ENCODE measurements at places on chromosomes 7 and 10. TPM values are rescaled to one million over a fixed set of nuclear protein-coding genes. Genes with fewer than 3 reads are reported as not detected.
A peak's percentile ranks its signal among the peaks of the same experiment; 100 is the strongest.

GPR85 gene
- not detected for total RNA-seq

PRKCQ gene
- total RNA-seq, result 36.0 TPM

GRID1 gene
- total RNA-seq, result not detected

GDF2 gene
- total RNA-seq, result not detected

NEUROG3 gene
- total RNA-seq, result not detected

GRCh38 chr7:37707754-37708485 is 24.4 kb downstream of the GPR141 start:
- no peak overlapping the region for H3K27ac ChIP-seq
- no peaks in the 10 kb centered on the region for H3K36me3 ChIP-seq
- peaks cover 7% of the 10 kb centered on the region for H3K27me3 ChIP-seq
- H3K4me3 ChIP-seq, result no peak overlapping the region
- no peak for DNase-seq

DNA sequence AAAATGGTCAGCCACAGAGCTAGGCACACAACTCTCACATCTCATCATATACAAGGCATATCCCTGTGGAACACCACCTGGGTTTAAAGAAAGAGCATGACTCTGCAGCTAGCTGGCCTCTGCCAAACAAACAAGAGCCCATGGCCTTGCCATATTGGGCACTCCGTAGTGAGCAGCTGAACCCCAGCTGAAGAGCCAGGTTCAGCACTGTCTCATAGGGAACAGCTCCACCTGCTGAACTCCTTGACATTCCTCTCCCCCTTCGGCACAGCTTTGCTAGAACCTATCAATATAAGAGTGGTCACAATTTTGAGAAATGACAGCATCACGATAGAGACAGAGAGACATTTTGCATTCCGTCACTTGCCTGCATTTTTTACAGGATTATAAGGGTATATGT is 20.0 kb downstream of the SORCS1 start:
- DNase-seq, result no peak
- H3K27me3 ChIP-seq, result no peaks in the 10 kb centered on the region
- no peaks in the 10 kb centered on the region for H3K4me1 ChIP-seq
- H3K27ac ChIP-seq, result no peak overlapping the region

DNA sequence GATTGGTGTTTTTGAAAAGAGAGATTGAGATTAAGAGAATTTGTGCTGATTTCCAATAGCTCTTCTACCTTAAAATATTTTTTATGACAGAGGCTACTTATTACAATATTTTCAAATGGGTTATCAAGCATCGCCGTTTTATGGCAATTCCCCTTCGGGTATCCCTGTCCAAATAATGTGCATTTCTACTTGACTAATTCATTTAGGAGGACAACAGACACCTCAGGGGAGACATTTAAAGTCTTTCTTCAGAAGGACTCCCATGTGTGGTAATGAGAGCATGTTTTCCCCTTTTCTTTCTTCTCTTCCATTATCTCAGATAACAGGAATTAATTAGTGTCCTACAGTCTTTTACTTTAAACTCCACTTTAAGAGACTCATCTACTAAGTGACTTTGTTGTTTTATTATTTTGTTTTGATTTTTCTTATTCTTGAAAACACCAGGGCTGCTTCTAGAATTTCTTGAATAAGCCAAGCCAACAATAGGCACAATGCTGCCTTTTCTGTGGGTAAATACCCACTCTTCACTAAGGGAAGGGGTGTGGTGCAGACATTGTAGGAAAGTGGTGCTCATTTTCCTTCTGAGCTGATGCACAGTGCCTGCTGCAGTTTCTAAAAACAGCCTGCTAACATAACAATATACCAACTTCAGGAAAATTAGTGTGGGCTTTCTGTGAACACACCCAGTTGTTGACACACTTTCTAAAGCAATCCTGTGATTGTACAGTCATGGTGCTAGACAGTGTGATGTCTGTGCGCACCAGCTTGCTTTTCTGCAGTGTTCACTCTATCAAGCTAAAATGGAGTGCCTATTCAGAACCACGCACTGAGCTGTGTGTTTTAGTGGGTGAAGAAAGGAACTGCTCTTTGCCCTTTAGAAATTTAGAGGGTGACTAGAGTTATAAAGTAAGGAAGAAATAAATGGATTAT is 597.7 kb downstream of the NRG3 start:
- no peak for DNase-seq
- no peak overlapping the region for H3K4me3 ChIP-seq
- no peaks in the 10 kb centered on the region for H3K4me1 ChIP-seq
- H3K36me3 ChIP-seq, result no peaks in the 10 kb centered on the region
- H3K27ac ChIP-seq, result no peak overlapping the region
- H3K27me3 ChIP-seq, result no peaks in the 10 kb centered on the region

GRCh38 chr10:131174211-131174565 is 137.3 kb downstream of the TCERG1L start:
- no peak overlapping the region for H3K4me3 ChIP-seq
- H3K27ac ChIP-seq, result no peak overlapping the region
- H3K27me3 ChIP-seq, result no peaks in the 10 kb centered on the region
- H3K4me1 ChIP-seq, result no peaks in the 10 kb centered on the region

- DNase-seq, result peak; percentile 78
- no peak overlapping the region for H3K4me3 ChIP-seq
- peaks cover 21% of the 10 kb centered on the region for H3K36me3 ChIP-seq
- no peak overlapping the region for H3K27ac ChIP-seq
These were observed 14.4 kb downstream of the ALKBH4 start for GRCh38 chr7:102450242-102450641.

DNA sequence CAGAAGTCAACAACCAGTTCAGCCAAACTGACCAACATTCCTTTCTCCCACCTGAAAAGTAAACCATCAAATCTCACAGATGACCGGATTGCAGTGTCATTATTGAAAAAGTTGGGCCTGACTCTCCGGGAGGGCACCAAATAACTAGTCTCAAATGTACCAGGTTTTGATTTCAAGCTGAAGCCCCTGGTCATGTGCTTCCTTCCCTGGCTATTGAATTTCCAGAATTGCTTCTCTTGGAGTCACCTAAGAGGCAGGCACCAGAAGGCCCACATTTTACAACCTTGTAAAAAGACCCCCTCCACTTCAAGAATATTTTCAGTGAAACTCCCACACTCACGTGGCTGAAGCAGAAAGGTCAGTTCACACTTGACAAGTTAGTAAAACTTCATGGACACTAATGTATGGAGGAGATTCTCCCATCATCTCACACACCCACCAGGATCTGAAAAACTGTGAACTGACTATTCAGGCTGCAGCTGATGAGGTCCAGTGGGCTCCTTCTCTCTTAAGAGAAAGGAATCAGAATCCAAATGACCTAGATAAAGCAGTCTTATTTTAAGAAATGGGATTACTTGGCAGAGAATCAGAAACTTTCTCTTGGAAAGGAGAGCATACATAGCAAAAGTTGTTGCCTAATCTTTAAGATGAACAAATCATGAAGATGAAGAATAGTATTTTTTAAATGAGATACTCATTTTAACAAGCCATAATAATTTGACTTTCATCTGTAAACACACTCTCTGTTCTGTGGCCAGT is 53.6 kb downstream of the DLD start:
- H3K4me1 ChIP-seq, result no peaks in the 10 kb centered on the region
- DNase-seq, result no peak
- no peak overlapping the region for H3K27ac ChIP-seq

GRCh38 chr7:155489862-155490696 is 32.1 kb downstream of the EN2 start:
- peak overlapping the region; percentile 73 for H3K4me3 ChIP-seq
- peaks cover 16% of the 10 kb centered on the region for H3K4me1 ChIP-seq
- H3K27me3 ChIP-seq, result peaks cover 25% of the 10 kb centered on the region
- peaks cover 1% of the 10 kb centered on the region for H3K36me3 ChIP-seq
- H3K27ac ChIP-seq, result no peak overlapping the region
- DNase-seq, result no peak

DNA sequence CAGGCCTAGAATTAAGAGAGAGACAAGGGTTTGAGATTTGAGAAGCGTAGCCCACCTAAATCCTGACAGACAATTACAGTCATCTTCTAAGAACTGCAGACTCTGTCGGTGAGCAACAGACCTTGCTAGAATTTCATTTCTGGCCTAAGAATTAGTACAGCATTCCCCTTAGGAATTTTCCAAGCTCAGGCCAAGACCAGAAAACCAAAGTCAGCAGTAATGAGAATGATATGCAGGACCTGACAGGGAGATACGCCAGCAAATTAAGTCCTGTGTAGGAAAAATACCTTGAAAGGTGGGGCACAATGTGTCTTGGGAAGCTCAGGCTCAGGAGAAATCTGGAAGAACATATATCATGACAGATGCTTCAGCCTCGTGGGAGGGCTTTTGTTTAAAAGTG is 52.7 kb upstream of the HERPUD2 start:
- no peak overlapping the region for H3K4me3 ChIP-seq
- no peak for DNase-seq
- H3K36me3 ChIP-seq, result no peaks in the 10 kb centered on the region
- H3K4me1 ChIP-seq, result no peaks in the 10 kb centered on the region
- peaks cover 12% of the 10 kb centered on the region for H3K27me3 ChIP-seq
- H3K27ac ChIP-seq, result no peak overlapping the region

DNA sequence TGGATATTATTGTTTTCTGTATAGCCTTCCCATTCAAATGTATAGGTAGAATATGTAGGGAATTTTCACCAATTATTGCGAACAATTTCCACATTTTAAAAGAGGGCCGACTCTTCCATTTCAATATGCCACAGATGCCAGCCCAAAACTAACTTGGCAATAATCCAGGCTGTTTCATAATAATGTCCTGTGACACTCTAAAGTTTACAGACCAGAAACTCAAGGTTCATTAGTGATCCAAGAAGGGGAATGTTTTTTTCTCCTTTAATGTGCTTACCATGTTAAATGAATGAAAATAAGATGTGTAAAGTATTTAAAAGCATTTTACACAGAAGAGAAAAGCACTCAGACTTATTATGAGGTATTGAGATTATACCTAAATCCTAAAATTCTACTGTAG is 63.0 kb upstream of the FAM3C start:
- peaks cover 6% of the 10 kb centered on the region for H3K27me3 ChIP-seq
- no peak for DNase-seq
- H3K27ac ChIP-seq, result no peak overlapping the region
- H3K36me3 ChIP-seq, result no peaks in the 10 kb centered on the region
- no peaks in the 10 kb centered on the region for H3K4me1 ChIP-seq
- no peak overlapping the region for H3K4me3 ChIP-seq

- H3K4me1 ChIP-seq, result peaks cover 14% of the 10 kb centered on the region
- no peak overlapping the region for H3K27ac ChIP-seq
- no peak overlapping the region for H3K4me3 ChIP-seq
These were observed 76.6 kb upstream of the TNRC18 start for GRCh38 chr7:5500056-5500776.

- peaks cover 2% of the 10 kb centered on the region for H3K4me1 ChIP-seq
- H3K36me3 ChIP-seq, result no peaks in the 10 kb centered on the region
- DNase-seq, result no peak
- H3K4me3 ChIP-seq, result no peak overlapping the region
These were observed 46.8 kb downstream of the TBXAS1 start for GRCh38 chr7:139875821-139876241.

DNA sequence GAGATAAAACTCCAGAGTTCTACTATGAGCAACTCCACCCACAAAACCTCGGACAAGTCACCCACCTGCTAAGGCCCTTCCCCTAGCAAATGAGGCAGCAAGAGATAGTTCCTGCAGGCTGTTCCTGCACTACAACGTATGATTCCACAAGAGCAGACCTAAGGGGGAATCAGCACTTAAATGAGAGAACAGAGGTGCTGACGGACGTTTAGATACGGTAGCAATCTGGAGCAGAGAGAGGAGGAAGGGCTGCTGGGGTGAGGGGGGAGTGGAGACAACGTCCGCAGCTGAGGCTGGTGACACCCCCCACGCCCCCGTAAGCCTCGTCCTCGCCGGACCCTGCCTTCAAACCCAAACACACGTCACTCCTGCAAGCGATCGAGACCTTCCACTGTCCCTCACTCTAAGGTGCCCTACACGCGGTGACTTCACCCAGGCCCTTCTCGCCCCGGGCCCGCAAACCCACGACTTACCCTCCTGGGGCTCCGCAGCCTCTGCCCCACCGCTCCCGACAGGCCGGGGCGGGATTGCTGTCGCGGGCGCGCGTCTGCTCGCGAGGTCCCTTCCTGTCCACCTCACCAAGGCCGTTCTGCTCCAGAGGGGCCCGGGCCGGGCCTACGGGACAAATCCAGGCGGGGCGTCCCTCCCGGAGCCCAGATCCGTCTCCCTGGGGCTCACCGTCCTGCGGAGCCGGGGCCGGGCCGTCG is 635 bp downstream of the ZNF12 start:
- peaks cover 35% of the 10 kb centered on the region for H3K4me1 ChIP-seq
- peak overlapping the region; percentile 96 for H3K4me3 ChIP-seq
- H3K27me3 ChIP-seq, result no peaks in the 10 kb centered on the region
- peak overlapping the region; percentile 91 for H3K27ac ChIP-seq
- peak; percentile 82 for DNase-seq
- H3K36me3 ChIP-seq, result peaks cover 53% of the 10 kb centered on the region

DNA sequence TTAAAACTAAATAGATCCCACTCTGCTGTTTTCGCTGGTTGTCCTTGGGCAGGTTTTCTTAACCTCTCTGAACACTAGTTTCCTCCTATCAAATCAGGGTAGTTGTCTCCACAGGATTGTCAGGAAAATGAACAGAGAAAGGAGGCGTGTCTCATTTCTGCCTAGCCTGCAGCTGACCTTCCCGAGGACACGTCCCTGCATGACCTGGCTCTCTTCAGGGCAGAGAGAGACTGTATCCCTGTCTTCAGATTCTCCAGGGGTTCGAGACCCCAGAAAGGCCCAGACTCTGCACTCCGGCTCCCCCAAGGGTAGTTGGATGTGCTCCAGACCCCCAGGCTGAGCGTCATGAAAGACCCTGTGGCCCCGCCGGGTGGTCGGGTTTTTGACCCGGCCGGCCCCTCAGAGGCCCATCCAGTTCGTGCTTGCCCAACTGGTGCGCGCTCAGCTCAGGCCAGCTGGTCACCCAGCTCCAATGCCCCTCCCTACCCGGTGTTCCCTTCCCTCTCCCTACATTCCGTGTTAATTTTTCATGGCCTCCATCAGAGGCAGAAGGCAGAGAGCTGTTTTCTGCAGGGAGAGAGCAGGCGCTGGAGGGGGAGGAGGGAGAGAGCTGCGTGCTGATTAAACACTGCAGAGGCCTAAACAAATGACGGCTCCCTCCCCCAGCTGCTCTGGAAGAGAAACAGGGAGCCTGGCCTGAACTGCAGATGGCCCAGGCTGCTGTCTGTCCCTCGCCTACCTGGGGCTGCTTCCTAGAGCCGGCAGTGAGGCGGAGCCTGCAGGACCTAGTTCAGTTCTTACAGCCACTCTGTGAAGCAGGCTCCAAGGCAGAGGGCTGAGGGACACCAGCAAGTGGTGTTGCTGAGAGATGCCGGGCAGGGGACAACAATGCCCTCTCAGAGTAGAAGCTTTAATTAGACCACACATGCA is 86.2 kb upstream of the PPIF start:
- no peaks in the 10 kb centered on the region for H3K27me3 ChIP-seq
- peaks cover 3% of the 10 kb centered on the region for H3K36me3 ChIP-seq
- H3K4me3 ChIP-seq, result no peak overlapping the region
- no peak overlapping the region for H3K27ac ChIP-seq
- DNase-seq, result no peak

- no peak overlapping the region for H3K4me3 ChIP-seq
- H3K27ac ChIP-seq, result no peak overlapping the region
- peaks cover 7% of the 10 kb centered on the region for H3K4me1 ChIP-seq
These were observed 15.8 kb downstream of the ATP6V1F start for GRCh38 chr7:128878226-128879105.

- H3K27me3 ChIP-seq, result peaks cover 7% of the 10 kb centered on the region
- peaks cover 3% of the 10 kb centered on the region for H3K4me1 ChIP-seq
- H3K4me3 ChIP-seq, result no peak overlapping the region
- DNase-seq, result no peak
- no peaks in the 10 kb centered on the region for H3K36me3 ChIP-seq
These were observed 112.9 kb downstream of the VIPR2 start for GRCh38 chr7:159031750-159032149.

Data from activated CD4-positive, alpha-beta T cell treated with anti-CD3 and anti-CD28 coated beads, Interleukin-2, amount 10 ng/mL, durations not matched to agents 24 days and 14 days (primary cell).